ENCODE measurements at places on chromosomes 7 and 10.

GRCh38 chr10:50622706-50623662 lies 772 bp downstream of the SGMS1 start:
- no peak for DNase-seq

- DNase-seq = no peak
Measured at GRCh38 chr7:115973406-115973805, 57.2 kb downstream of the TFEC start.

DNA sequence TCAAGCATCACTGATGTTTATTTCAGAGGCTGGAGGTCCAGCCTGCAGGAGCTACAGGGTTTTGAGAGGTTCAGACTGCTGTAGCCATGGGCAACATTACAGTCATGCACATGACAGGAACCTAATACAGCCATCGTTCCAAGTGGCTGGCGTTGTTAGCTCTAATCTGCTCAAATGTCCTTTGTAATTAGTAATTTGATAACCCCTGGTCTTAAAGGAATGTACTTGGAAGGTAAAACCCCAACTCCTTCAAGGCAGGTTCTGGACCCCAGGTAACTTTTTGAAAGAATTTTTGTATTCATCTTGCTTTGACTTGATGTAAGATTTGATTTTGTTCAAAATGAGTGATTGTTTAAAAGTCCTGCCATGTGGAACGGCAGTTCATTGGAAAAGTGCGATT lies 34.7 kb upstream of the FOXI2 start:
- no peak for DNase-seq

GRCh38 chr10:111824128-111824527 lies 359.4 kb downstream of the GPAM start:
- DNase-seq = no peak

DNA sequence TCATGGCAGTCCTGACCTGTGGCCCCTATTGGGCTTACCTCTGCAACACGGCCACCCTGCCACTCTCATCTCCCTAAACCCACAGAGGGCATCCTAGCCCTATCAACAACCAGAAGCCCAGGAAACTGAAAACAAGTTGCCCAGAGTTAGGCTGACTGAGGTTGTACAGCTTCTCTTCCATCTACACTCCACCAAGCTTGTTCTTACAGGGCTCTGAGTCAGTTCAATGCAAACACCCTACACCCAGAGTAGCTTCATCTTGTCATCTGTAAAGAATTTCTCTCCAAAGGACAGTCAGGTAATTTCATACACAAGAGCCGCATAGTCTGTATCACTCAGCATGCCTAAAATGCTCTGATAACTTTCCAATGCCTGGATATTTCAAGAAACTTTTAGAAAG lies 175.4 kb downstream of the ARID5B start:
- peak; percentile 51 for DNase-seq

DNA sequence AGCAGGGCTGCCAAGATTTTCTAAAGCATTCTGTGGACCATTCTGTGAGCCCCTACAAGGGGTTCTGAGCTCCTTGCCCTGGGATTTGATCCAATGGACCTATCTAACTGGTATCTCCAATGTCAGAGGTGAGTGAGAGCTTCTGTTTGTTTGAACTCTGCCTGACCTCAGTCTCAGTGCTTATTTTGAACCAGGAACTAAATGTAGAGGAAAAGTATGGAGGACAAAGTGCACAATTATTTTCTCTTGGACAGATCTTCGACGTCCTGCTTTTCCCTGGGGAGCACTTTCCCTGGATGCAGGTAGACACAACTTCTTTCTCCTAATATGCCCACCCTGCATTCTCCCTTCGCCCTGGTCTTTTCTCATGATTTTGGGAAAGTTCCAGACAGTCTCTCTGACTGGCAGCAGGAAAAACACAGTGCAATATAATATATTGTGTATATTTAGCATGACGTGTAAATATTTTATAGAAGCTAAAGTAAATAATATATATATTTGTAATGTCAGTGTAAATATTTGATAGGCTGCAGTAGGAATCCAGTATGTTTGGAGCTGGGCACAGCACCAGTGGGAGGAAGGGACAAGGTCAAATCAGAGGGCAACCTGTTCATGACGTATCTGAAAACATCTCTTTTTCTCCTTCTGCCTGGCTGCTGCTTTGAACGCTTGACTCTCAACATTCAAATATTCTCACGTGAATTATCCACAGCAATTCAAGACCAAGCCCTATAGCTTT lies 184.0 kb upstream of the LYZL1 start:
- no peak for DNase-seq

GRCh38 chr7:37409461-37409860 lies 39.2 kb downstream of the ELMO1 start:
- no peak for DNase-seq

DNA sequence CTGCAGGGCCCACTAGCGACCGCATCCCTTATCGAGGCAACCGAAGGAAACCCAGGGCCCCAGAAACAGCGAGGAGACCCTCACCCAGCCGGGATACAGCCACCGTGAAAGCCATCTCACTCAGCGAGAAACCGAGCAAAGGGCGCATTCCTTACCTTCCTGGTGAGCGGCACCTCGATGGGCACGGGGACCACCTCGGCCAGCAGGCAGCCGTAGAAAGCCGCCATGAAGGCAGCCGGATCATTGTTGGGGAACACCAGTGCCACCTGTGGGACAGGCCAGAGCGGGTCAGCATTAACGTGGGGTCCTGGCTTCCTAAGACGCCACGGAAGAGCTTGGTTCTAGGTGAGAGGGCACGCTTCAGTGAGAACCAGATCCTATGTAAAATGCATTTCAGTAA lies 263.7 kb downstream of the ZMYND11 start:
- DNase-seq = no peak

GRCh38 chr10:119268871-119269506 lies 61.6 kb downstream of the GRK5 start:
- DNase-seq = no peak

DNA sequence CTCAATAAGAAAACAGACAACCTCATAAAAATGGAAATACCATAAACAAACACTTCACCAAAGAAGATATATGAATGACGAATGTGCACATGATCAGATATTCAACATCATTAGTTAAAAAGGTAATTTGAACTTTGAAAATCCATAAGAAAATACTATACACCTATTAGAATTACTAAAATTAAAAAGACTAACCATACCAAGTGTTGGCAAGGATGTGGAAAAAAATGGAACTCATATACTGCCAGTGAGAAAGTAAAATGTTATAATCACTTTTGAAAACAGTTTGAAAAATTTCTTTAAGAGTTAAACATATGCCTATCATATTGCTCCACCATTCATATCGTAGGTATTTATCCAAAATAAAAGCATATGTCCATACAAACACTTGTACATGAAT lies 37.1 kb downstream of the EBLN1 start:
- no peak for DNase-seq

GRCh38 chr7:8338206-8338605 lies 76.2 kb upstream of the ICA1 start:
- no peak for DNase-seq

GRCh38 chr10:117653170-117653515 lies 110.6 kb downstream of the EMX2 start:
- DNase-seq = peak; percentile 88

DNA sequence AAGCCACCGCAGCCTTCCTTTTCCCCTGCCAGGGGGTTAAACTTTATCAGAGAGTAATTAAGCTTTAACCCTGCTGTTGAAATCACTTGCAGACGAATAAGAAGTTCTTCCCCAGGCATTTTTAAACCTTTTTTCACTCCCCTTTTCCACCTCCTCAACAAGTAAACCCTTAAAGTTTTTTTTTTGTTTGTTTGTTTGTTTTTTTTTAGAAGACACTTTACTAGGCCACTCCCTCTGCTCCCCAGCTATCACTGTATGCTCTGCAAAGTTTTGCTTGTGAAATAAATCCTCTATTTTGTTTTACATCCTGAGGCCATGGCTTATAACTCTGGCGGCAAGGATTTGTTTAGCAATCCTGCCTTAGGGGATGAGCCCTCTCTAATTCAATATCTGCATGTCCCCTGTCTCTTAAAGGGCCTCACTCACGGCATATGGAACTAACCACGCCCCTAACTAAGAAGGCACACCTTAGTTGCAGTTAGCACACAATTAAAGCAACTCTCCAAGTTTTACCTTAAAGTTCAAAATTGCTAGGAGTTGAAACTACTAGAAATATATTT lies 1354.7 kb upstream of the LRRTM3 start:
- no peak for DNase-seq

GRCh38 chr7:151251328-151251688 lies 2.8 kb upstream of the SMARCD3 start:
- no peak for DNase-seq

- no peak for DNase-seq
Measured at GRCh38 chr10:5765617-5766016, 47.6 kb downstream of the GDI2 start.

DNA sequence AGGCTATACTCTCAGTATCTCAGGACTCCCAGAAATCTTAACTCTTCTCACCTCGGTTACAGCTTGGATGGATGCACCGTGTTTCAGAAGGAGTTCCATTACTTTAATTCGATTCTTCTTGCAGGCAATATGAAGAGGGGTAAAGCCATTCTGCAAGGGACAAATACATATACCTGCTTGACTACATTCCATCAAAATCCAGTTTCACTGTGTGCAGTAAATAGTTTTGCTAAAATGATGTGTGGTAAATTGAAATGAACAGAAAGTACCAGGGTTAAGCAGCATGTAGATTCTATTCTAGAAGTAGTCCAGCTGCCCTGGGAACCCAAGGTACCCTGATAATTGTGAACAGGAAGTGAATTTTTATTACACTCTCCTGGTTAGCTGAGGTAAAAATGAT lies 183.9 kb downstream of the ANK3 start:
- no peak for DNase-seq

GRCh38 chr10:47145290-47145934 lies 154.6 kb upstream of the GDF10 start:
- DNase-seq = no peak

DNA sequence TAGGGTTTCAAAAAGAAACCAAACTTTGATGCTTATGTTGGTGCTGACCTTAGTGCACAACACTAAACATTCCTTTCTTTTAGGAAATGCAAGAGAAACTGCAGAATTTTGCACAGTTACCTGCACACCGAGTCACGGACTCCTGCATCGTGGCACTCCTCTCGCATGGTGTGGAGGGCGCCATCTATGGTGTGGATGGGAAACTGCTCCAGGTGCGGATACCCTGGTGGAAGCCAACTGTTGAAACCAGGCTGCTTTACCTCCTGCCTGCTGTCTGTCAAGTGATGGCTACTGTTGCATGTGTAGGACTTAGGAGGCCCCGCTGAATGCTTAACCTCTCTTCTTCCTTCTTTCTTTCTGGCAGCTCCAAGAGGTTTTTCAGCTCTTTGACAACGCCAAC lies 11.7 kb downstream of the CASP2 start:
- DNase-seq = no peak

GRCh38 chr10:72335394-72336258 lies 19.1 kb downstream of the DNAJB12 start:
- peak; percentile 53 for DNase-seq

DNA sequence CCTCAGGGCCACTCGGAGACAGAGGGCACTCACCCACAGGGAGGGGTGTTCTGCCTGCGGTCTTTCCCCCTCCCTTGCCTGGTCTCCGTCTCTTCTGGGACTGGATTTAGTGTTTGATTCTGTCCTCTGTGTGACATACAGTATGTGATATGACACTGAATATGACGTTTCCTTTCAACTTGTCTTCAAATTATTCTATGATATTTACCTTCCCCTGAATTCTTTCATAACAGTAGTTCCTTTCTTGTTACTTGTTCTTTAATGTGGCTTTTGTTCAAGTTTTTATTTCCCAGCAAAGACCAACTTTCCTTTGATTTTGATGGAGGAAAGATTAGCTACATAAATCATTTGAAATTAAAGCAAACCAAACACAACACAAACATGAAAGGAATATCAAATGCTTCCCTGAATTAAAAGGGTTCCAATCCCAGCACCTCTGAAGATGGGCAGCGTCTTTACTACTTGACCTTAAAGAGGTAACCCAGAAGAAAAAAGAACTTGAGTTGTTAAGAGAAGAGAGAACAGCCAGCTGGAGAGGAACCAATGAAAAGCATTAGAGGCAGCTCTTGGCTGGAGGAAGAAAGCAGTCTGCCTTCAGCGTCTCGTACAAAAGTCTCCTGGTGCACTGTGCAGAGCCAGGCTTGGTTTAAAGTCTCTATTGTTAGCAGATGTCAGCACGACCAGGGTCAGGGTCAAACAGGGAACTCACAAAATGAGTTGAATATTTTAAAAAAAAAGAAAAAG lies 18.3 kb upstream of the RHEB start:
- DNase-seq = no peak

GRCh38 chr10:3127921-3128320 lies 44.7 kb downstream of the PITRM1 start:
- DNase-seq = no peak

- DNase-seq = no peak
Measured at GRCh38 chr10:117366741-117367140, 8.5 kb downstream of the PDZD8 start.

DNA sequence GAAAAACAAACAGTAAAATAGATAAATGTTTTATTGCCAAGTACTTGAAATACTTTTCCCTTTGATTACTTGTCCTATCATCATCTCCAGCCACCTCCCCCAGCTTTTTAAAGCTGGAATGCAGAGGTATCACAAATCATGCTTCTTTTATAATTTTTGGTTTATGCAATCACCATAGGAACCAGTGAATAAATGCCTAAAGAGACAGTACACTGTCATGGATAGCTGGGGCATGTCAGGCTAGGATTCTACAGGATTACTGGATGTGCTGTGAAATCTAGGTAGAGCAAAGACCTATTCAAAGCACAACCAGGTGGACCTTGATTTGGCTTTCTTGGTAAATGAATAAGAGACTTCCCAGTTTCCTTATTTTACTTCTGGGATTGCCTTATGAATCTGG lies 158.6 kb downstream of the ELAPOR2 start:
- no peak for DNase-seq

DNA sequence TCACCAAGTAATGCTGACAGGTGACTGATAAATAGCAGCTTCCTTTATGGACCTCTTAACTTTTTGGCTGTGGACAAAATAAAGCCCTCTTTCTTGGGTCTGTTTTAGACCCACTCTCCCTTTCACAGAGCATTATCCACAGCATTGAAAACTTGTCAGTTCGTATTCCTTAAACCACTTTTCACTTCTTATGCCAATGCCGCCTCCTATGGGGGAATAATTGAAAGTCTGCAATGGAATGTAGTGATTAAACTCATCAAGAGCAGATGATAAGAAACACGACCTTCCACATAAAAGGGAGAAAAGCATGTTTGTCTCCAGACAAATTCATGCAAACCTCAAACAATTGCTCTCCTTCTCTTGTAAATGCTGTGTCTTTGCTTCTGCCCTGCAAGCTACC lies 153.4 kb downstream of the SORCS1 start:
- no peak for DNase-seq

DNA sequence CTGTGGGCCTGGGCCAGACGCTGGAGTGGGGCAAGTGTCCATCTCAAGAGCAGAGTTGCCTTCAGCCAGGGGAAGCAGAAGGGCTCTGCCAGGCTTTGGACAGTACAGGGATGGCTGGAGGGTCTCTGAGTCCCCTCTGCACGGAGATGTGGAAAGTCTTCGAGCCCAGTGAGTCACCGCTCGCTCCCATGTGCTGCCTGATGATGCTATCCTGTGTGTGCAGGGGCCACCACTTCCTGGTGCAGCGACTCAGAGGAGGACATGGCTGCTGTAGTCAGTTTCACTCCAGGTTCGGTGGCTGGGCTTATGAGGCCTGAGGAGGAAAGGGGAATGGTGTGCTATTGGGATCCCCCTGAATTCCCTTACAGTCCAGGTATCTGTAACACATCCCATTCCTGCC lies 6.0 kb downstream of the ADCYAP1R1 start:
- DNase-seq = no peak

GRCh38 chr7:19991936-19992335 lies 218.5 kb upstream of the TMEM196 start:
- no peak for DNase-seq
